SK-N-SH (cell line): ENCODE measurements at places on chromosomes 5 and 9. TPM values are rescaled to one million over a fixed set of nuclear protein-coding genes. Genes with fewer than 3 reads are reported as not detected.

Gene AK8
- polyA plus RNA-seq, result 0.77 and 0.84 TPM in 2 replicates

Gene ZNF483
- polyA plus RNA-seq, result 0.53 and 0.60 TPM in 2 replicates

DNA sequence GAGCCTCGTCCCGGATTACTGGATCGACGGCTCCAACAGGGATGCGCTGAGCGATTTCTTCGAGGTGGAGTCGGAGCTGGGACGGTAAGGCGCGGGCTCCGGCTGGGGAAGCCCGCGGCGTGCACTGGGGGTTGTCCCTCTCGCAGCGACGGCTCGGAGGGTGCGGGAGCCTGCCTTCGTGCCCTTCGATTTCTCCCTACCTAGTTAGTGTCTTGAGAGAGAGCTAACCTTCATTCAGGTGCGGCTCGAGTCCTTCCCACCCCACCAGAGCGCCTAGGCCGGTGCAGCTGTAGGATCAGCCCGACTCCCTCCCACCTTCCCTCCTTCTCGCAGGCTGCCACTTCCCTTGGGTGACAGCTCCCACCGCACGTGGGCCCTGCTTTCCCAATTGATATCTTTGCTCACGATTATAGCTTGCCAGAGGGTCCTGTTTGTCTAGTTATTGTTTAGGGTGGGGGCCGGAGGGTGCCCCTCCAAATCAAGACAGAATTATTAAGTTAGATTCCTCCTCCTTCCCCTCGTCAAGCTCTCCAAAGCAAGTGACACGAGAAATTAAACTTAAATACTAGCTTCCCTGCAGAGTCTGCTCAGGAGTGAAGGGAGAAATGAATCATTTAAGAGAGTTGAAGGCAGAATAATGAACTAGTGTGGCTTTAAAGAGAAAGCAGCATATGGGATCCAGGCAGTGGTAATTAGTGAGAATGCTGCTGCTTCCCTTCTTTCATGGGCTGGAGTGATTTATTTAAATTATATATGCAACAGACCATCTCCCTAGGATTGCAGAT, 569 bp downstream of the CAMK4 start:
- peak; percentile 26 for DNase-seq

Gene SV2C
- 0.05 and 0.13 TPM in 2 replicates for polyA plus RNA-seq

Gene PCDHB3
- 1.7 and 2.2 TPM in 2 replicates for polyA plus RNA-seq

DNA sequence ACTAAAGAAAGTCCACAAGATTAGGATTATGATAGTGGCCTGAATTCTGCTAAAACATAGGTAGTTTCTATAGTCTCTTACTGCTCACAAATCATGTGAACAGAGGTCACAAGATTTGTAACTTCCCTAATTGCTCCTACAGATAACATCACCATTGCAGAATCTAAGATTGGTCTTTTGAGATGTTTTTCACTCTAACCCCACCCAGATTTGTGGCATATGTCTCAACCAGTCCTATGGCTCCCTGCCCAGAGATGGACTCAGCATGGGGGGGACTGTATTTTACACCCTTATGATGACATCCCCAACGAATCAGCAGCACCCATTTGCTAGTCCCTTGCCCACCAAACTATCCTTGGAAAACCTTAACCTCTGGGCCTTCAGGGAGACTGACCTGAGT, 1046.2 kb downstream of the CDH12 start:
- DNase-seq, result no peak

Gene IL17B
- 0.16 TPM in 1 of 2 replicates, not detected in the other for polyA plus RNA-seq

Gene PCDHB5
- 0.08 and 0.10 TPM in 2 replicates for polyA plus RNA-seq

Gene RPL7A
- 3,936 and 4,121 TPM in 2 replicates for polyA plus RNA-seq

- no peak for DNase-seq
These were observed 460.7 kb upstream of the MEF2C start for GRCh38 chr5:89343666-89344065.

DNA sequence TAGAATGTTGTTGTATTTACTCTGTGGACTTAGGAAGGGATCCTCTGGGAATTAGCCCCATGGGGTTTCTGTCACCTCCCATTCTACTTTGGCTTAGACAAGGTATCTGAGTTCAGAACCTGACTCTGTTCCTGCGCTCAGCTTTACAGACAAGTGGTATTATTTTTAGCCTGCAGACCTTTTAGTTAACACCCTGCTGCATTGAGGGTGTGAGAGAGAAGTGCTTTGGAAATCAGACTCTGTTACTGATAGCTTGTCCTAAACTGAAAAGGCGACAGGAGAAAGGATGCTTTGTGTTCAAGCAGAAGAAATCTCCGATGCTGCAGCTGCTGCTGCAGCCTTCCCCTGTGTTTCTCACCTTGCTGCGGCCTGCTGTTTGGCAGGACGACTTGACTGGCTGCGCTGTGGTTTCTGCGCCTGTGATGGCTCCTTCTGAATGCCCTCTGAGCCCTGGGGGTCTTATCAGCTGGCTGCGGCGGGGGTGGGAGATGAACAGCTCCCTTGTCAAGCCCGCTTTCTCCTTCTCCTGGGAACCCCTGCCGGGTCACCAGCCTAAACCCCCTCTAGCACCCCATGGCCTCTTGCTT, 61.9 kb downstream of the PGM5 start:
- no peak for DNase-seq

- peak; percentile 41 for DNase-seq
These were observed 213.9 kb upstream of the TBCA start for GRCh38 chr5:77990020-77990419.

Gene ABCA1
- polyA plus RNA-seq, result 5.3 and 9.3 TPM in 2 replicates

DNA sequence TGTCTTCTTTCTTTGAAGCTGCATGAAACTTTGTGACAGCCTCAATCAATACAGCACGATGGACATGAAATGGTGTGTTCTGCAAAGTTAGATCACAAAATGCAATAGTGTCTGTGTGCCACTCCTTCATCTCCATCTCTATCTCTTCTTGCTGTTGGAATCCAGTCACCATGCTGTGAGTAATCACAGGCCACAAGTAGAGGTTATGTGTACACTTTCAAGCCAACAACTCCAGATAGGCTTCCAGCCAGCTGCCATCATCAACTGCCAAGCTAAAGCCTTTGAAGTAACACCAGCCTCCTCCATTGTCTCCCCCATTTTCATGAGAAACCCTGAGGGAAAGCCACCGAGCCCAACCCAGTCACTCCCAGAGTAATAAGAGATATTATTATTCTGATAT, 360.6 kb downstream of the PTPRD start:
- no peak for DNase-seq

Gene PCDHGB6
- 0.13 and 0.18 TPM in 2 replicates for polyA plus RNA-seq

- DNase-seq, result no peak
These were observed 23.8 kb downstream of the HSDL2 start for GRCh38 chr9:112403614-112404201.

Gene FGD3
- not detected in 2 replicates for polyA plus RNA-seq
